ENCODE measurements at places on chromosomes 3 and 15.

GRCh38 chr15:52220937-52221660 lies 29.9 kb upstream of the GNB5 start:
- DNase-seq: no peak

GRCh38 chr15:36778531-36778930 lies 199.1 kb downstream of the CDIN1 start:
- peak; percentile 96 for DNase-seq

DNA sequence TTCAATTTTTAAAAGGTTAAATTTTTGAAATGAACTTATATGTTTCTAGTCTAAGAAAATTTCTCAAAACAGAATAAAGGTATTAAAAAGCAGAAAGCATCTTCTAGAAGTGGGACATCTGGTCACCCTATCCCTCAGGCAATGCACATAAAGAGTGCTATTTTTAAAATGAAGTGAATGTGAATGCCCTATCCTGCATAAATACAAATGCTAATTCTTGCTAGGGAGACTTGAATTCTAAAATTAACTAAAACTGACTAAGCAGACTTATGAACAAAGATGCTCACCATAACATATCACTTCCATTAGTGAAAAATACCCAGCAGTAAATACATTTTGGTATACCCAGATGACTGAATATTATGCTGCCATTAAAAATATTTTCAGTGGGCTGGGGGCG lies 11.7 kb downstream of the MYO5A start:
- no peak for DNase-seq

DNA sequence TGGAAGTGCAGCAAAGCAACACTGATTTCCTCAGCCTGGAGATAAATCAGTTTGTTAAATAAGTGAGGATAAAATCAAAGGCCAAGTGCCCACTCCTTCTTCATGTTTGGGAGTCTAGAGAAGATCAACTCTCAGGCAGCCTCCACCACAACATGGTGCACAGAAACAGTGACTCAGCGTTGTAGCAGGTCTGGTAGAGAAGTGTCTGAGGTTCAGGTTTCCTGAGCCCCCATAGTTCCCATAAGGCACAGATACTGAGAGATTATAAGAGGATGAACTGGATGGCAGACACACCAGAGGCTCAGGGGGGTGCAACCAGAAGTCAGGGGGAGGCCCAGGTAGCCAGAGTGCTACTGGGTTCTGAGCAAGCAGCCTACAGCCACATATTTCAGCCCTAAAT lies 166.7 kb downstream of the FRMD5 start:
- DNase-seq: no peak

DNA sequence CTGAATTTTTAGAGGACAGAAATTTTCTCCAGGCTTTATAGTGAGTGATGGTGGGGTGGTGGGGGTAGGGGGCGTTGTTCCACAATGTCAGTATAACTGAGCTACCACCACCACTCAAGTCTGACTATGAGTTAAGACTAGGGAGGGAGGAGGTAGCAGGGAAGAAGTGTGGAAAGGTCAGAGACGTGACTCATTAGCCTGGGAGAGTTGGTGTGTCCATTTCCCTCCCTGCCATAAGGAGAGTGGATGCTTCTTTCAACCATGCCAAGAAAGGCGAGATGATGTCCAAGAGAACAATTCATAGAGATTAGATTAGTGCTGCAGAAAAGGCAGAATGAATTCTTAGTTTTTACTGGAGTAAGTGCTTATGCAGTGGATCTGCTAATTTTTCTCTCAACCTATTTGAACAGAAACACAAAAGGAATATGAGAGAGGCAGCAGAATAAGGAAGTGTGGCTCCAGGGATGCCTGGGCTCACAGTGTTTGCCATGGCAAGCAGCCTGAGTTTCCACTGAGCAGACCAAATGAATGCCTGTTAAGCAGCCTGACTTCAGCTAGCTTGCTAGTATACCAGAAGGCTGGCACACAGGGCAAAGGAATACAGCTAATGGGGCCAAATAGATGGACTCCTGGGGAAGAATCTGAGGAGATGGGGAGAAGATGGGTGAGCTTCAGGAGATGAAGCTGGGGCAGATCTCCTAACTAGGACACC lies 708.9 kb downstream of the NTRK3 start:
- no peak for DNase-seq

- no peak for DNase-seq
Measured at GRCh38 chr15:23538648-23539047, 26.8 kb upstream of the MKRN3 start.

- no peak for DNase-seq
Measured at GRCh38 chr3:188341501-188341900, 187.5 kb downstream of the LPP start.

DNA sequence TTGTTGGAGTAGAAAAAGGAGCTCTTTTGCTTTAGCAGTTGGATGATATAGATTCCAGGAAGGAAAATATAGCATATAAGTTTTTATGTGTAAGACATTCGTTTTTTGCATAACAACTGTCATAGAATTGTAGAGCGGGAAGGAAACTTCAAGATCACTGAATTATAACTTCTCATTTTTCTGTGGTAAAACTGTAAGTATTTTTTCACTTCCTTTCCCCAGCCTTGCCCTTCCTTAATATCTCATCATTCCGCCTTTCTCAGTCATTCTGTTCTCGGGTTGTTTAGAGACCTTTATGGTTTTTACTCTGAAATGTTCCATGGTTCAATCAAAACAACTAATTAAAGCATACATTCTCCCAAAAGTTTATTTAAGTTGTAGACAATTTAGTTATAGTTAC lies 1.1 kb downstream of the EAF2 start:
- DNase-seq: no peak

DNA sequence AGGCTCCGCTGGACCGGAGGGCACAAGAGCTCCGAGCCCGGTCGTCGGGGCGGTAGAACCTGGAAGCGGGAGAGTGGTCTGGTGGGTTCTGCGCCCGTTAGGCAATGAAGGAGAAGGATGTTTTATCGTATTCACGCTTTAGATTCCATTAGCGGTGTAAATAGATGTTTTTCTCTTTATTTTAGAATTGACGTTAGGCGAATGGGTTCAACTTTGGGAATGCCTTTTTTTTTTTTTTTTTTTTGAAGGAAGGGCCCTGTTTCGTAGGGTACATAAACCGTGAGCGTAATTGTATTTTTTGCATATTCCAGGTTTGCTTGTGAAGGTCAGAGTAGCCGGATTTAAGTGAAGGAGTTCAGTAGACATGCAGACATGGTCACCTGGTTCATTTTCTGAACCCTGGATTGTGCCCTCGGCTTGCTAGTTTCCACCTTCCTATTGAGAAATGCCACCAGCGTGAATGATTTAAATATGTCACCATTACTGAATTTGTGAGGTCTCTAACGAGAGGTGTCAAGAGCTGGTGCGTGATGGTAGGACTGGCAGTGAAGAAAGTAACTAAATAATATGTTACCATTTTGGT lies 808 bp downstream of the RBM6 start:
- DNase-seq: no peak

DNA sequence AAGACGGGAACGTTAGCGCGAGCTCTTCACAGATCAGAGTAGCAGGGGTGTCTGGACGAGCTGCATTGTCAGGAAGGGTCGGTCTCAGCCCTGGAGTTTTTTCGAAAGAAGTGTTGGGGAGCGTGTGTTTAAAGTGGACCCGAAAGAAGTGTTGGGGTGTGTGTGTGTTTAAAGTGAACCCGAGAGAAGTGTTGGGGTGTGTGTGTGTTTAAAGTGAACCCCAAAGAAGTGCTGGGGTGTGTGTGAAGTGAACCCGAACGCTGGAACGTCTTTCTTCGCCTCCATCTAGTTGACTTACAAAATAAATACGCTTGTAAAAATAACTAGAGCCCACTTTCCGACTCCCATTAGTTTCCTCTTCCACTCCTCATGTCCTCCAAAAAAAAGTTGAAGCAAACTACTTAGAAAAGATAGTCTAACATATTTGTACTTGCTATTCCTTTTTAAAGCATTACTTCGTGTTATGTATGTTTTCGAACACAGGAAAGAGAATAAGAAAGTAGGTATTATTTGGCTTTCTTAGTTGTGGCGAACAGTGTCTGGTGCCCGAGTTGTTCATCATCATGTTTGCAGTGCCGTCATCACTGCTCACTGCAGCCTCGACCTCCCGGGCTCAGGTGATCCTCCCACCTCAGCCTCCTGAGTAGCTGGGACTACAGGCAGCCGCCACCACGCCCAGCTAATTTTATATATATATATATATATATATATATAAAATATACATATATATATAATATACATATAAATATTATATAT lies 1.0 kb downstream of the LRCH3 start:
- DNase-seq: no peak

DNA sequence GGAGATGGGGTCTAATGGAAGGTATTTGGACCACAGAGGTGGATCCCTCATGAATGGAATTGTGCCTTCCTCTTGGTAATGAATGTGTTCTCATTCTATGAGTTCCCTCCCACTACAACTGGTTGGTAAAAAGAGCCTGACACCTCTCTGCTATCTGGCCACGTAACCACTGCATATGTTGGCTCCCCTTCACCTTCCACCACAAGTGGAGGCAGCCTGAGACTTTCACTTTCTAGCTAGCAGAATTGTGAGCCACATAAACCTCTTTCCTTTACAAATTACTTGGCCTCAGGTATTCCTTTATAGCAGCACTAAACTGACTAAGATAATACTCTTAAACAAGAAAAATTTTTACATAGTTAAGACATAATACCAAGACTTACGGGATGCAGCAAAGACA lies 155.3 kb downstream of the NR1I2 start:
- DNase-seq: no peak

DNA sequence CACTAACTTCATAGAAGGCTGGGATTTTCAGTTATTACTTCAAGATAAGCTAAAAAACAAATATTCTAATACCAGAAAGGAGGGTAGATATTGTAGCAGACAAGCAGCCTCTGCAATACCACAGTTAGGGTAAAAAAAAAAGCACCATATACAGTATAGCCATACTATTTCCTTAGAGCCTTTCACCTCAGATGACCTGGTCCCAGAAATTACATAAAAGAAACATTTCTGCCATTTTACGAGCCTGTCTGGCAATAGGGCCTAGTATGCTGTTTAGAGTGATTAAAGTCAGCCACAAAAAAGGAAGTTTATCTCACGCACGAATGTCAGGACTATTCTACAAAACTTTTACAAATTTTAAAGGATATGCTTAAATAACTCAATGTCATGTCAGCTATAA lies 1016.6 kb downstream of the PLOD2 start:
- no peak for DNase-seq

DNA sequence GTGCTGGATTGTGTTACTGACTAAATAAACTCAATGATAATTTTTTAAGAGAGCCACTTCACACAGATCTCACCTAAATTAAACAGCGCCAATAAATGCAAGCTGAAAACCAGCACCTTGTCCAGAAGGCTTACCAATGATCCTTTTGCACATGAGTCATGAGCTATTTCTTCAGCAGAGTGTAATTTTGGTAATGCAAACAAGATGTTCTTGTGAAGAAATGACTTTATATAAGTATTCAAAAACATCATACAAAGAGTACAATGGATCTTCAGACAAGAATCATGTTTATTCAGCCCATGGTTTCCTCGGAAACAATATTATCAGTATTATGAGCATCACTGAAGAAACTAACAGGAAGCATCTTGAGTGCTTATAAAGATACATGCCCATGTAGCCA lies 263.8 kb upstream of the UBE2E2 start:
- DNase-seq: no peak

- no peak for DNase-seq
Measured at GRCh38 chr15:32784581-32784980, 66.8 kb downstream of the GREM1 start.

DNA sequence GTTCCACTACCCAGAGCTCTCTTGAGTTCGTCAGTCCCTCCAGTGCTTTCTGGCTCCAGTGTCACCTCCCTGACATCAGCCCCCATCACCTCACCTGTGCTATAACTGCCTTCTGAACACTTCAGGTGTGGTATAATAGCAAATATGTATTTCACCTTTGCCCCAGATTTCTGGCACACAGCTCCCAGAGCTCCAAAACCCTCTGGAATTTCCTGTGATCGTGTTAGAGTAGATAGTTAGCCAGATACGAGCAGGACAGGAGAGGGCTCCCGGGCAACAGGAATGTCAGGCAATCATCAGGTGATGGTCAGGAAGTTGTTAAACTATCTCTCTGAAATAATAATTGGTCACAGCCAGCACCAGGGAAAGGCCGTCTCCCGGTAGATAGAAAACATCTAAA lies 22.6 kb upstream of the LIMD1 start:
- DNase-seq: no peak

DNA sequence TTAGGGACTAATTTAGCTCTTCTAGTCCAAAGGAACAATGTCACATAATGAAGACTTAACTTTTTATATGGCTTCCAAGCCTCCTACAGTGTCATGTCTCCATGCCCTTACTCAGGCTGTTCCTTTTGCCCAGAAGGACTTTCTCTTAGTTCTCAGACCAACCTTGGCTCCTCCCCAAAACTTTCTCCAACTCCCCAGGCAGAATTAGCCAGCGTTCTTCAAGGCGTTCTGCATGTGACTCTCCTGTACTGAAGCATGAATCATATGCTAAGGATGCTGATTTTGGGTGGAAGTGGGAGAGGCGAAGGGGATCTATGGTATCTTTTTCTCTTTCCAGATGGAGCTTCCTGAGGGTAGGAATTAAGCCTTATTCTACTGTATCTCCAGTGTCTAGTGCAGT lies 335.1 kb upstream of the ICE2 start:
- DNase-seq: no peak

DNA sequence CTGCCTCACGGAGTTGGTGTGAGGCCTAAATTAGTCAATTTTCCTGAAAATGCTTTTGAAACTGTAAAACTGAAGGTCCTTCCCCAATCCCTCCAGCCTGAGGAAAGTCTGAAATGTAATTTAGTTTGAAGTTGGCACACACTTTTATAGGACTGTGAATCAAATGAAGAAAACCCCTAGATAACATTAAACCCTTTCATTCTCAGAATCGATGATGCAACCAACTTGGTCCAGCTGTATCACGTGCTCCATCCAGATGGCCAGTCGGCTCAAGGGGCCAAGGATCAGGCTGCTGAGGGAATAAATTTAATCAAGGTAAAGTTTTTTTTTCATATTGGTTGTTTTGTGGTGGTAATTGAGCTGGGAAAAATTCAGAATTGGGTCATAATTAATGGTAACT lies 11.7 kb downstream of the MRPS22 start:
- DNase-seq: peak; percentile 16

DNA sequence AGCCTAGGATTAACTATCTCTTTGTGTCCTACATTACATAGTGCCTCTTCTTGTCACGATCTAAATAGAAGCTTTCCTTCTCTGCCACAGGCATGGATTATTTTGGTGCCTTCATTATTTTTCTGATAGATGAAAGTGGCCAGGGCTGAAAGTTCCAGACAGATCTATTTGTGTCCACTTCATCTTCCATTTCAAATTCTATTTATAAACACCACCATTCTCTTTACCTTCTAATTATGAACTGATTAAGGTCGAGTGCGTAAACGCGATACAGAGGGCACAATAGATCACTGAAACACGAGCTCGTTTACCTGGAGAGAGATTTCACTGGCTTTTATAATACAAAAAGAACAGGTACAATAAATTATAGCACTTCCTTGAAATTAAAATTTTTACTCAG lies 105.0 kb downstream of the EDEM1 start:
- DNase-seq: no peak

DNA sequence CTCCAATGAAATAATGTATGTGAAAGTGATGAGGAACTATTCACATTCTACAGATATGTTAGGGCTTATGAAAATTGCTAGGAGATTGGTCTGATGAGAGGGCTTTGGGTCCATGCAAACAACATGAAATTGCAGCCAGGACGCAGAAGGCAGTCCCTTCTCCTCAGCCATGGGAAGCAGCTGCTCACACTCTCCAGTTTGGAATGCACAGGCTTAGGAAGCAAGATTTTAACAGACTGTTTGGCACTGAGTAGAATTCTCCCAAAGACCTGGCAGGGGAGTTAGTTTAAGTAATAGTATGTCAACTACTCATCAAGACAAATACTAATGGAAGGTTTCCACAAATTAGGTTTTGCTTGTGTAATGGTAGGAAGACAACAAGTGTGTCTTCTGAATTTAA lies 500.7 kb upstream of the ARRDC4 start:
- no peak for DNase-seq

Data from GM04503 (cell line).